Activated B cell treated with CpG ODN at 0.5 μM for 24 hours (primary cell): ENCODE measurements at places on chromosomes 3 and 15. TPM values are rescaled to one million over a fixed set of nuclear protein-coding genes. Genes with fewer than 3 reads are reported as not detected.

DNA sequence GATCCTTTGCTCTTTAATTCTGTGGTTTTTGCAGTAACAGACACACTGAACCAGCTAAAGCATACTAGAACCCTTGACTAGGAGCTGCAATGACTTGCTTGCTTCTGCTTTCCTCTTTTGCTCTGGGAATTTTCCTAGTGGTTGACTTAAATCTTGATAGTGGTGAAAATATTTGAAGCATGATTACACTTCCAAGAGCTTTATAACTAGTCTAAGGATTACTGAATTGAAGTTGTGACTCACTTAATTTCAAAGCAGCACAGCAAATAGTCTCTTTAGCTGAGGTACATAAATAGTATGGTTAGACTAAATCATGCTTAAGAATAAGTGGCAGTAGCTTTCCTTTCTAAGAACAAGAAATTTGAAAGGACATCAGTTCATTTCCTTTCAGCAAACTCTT, 513.5 kb upstream of the GBE1 start:
- H3K27me3 ChIP-seq, result no peaks in the 10 kb centered on the region
- no peak overlapping the region for H3K27ac ChIP-seq
- no peaks in the 10 kb centered on the region for H3K36me3 ChIP-seq
- no peak for DNase-seq
- no peak overlapping the region for H3K4me3 ChIP-seq
- H3K4me1 ChIP-seq, result no peaks in the 10 kb centered on the region

DNA sequence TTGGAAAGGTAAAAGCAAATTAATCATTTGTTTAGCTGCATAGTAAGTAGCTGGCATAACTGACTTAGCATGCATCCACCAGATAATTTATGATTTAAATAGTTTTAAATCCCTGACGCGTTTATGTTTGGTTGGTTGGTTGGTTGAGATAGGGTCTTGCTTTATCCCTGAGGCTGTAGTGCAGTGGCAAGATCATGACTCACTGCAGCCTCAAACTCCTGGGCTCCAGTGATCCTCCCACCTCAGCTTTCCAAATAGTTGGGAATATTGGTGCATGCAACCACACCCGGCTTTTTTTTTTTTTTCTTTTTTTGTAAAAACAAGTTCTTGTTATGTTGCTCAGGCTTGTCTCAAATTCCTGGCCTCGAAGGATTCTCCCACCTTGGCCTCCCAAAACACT, 263.4 kb downstream of the MCTP2 start:
- no peak overlapping the region for H3K4me3 ChIP-seq
- H3K4me1 ChIP-seq, result peaks cover 4% of the 10 kb centered on the region
- H3K27ac ChIP-seq, result no peak overlapping the region
- H3K36me3 ChIP-seq, result no peaks in the 10 kb centered on the region

DNA sequence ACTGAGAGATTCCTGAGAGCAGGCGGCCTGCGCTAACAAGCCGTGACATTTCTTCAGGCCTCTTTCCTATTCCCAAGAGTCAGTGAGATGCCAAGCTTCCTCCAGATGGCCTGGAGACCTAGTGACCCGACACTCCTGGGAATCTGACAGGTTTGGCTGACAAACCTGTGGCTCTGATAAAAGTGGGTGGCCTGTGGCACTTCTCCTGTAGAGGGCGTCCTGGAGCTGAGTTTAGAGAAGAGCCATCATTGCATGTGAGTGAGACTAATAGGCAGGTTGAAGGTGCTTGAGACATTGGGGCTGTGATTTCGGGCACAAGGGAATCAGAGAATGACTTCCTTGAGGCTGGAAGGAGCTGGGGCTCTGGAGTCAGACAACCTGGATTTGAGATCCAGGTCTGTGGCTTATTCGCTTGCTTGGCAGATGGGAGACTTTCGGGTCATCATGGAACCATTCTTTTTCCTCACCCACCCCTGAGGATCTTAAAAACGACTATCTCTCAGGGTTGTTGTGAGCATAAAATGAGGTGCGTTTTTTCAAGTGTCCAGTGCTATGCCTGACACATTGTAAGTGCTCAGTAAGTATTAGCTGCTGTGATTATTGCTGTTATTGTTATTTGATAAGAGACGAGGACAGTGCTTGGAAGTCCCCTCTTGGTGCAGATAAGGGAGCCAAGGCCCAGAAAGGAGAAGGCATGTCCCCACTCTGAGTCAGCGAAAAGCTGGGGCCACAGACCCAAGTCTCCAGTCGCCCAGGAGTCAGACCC, 77.2 kb downstream of the SCN10A start:
- H3K4me3 ChIP-seq, result no peak overlapping the region
- no peaks in the 10 kb centered on the region for H3K36me3 ChIP-seq
- H3K27me3 ChIP-seq, result peaks cover 7% of the 10 kb centered on the region
- no peak overlapping the region for H3K27ac ChIP-seq

DNA sequence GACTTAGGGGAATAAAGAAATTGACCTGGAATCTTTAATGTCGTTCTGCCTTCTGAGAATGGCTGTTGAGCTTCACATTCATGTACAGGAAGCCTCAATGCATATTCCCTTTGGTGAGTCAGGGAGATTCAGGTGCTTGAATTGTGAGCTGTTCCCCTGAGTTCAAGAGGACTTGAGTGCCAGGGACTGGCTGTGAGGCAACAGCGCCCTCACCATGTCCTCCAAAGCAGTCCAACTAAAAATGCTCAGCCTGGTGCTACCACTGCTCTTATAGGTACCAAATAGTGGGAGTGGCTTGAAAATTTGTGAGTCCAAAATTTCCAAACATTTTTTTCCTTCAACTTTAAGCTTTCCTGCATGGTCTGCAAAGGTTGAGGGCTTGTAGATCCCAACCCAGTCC, 54.1 kb downstream of the LEO1 start:
- H3K36me3 ChIP-seq, result peaks cover 45% of the 10 kb centered on the region
- H3K4me1 ChIP-seq, result no peaks in the 10 kb centered on the region
- H3K27ac ChIP-seq, result no peak overlapping the region
- no peak overlapping the region for H3K4me3 ChIP-seq
- no peaks in the 10 kb centered on the region for H3K27me3 ChIP-seq
- no peak for DNase-seq

- H3K36me3 ChIP-seq, result no peaks in the 10 kb centered on the region
- H3K27me3 ChIP-seq, result no peaks in the 10 kb centered on the region
- H3K27ac ChIP-seq, result no peak overlapping the region
- no peaks in the 10 kb centered on the region for H3K4me1 ChIP-seq
- no peak for DNase-seq
- no peak overlapping the region for H3K4me3 ChIP-seq
Measured at GRCh38 chr3:46130631-46131310, 77.3 kb downstream of the CCR1 start.

GRCh38 chr3:162774613-162775100, 1278.0 kb downstream of the OTOL1 start:
- no peak overlapping the region for H3K27ac ChIP-seq
- H3K4me3 ChIP-seq, result no peak overlapping the region
- H3K27me3 ChIP-seq, result no peaks in the 10 kb centered on the region
- H3K36me3 ChIP-seq, result no peaks in the 10 kb centered on the region

DNA sequence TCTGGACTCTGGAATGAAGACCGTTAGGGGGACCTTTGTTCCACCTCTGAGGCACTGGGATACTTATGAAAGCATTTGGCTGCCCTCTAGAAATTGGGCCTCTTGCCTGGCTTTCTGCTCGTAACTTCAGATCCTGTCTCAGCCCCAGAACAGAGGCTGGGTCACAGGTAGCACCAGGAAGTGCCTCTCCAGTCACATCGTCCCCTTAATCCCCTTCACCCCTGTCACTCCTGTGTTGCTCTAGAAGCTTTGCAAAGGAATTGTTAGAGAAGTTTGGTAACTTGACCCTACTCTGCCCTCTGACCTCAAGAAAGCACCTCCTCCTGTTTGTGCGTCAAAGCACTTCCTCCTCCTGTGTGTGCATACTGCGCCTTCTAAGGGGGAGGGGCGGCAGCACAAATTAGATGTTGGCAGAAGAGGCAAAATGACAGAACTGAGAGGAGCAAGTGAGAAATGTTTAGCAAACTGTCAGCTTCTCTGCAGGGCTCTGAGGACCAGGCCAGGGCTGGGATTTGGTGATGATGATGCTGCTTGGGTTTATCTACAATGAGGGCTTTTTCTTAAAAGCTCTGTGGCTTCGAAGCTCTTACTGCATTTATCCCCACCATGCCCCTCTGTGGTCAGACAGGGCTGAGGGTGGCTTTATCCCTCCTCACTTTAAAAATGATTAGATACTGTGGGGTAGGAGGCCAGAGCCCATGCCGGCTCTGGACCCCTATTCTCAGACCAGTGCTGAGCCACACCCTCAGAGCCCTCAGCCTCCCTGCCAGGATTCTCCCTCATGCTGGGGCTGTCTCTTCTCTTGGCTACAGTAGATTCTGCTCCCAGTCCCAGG, 76.2 kb downstream of the LARS2 start:
- peaks cover 44% of the 10 kb centered on the region for H3K36me3 ChIP-seq
- no peak overlapping the region for H3K27ac ChIP-seq
- no peak overlapping the region for H3K4me3 ChIP-seq
- H3K4me1 ChIP-seq, result peaks cover 21% of the 10 kb centered on the region
- DNase-seq, result no peak

- no peaks in the 10 kb centered on the region for H3K4me1 ChIP-seq
- H3K4me3 ChIP-seq, result no peak overlapping the region
- no peaks in the 10 kb centered on the region for H3K36me3 ChIP-seq
- no peak overlapping the region for H3K27ac ChIP-seq
- no peak for DNase-seq
Measured at GRCh38 chr15:62223020-62223419, 57.9 kb upstream of the C2CD4B start.

DNA sequence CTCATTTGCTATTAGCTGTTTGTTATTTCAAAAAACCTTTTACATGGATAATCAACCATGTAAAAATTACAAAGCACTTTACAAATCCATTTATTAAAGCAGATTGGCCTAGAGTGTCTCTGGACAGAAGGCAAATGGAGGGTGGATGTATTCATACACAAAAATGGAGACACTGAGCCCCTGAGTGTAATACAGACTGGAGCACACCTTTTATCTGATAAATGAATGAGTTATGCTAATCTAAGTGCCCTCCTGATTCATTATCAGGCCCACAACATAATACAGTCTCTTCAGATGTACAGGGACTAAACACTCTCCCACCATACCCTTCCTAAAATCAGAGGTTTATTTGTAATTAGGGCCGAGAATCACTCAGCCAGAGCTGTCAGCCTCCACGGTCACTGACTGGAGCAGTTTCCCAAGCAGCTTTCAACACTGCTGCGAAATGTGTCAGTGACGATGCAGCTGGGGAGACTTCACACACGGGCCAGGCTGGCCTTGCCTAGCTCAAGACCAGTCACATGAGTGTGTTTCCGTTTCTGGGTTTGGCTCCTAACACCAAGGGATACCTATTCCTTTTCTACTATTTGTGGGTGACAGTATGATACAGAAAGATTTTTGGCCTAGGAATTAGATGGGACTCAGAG, 271.8 kb downstream of the ZIC1 start:
- H3K36me3 ChIP-seq, result no peaks in the 10 kb centered on the region
- no peak overlapping the region for H3K4me3 ChIP-seq
- no peaks in the 10 kb centered on the region for H3K4me1 ChIP-seq

The GPR149 gene
- not detected in 2 replicates for total RNA-seq

The BOC gene
- total RNA-seq, result 0.33 and 0.91 TPM in 2 replicates

The TSEN2 gene
- 15.9 and 17.4 TPM in 2 replicates for total RNA-seq

The LDHAL6B gene
- total RNA-seq, result not detected in 2 replicates

The CPNE4 gene
- total RNA-seq, result not detected in 2 replicates
